GM23338 (cell line): ENCODE measurements at places on chromosomes 4 and X. TPM values are rescaled to one million over a fixed set of nuclear protein-coding genes. Genes with fewer than 3 reads are reported as not detected.

The C4orf36 gene
- total RNA-seq: 1.1 TPM in 1 of 2 replicates, not detected in the other

The CNKSR2 gene
- total RNA-seq: 40.9 and 49.5 TPM in 2 replicates

The REELD1 gene
- not detected in 2 replicates for total RNA-seq

The ARX gene
- not detected in 2 replicates for total RNA-seq

The DACH2 gene
- 3.0 and 4.6 TPM in 2 replicates for total RNA-seq

The EGF gene
- total RNA-seq: 1.9 and 3.0 TPM in 2 replicates

GRCh38 chrX:55663584-55663983, 40.4 kb downstream of the FOXR2 start:
- no peaks in the 10 kb centered on the region for H3K27me3 ChIP-seq
- H3K27ac ChIP-seq: no peak overlapping the region
- H3K4me1 ChIP-seq: no peaks in the 10 kb centered on the region

GRCh38 chr4:138269175-138269574, 27.0 kb upstream of the SLC7A11 start:
- H3K27me3 ChIP-seq: no peaks in the 10 kb centered on the region
- H3K4me1 ChIP-seq: no peaks in the 10 kb centered on the region
- no peaks in the 10 kb centered on the region for H3K36me3 ChIP-seq
